NCI-H187 (cell line): ENCODE measurements at places on chromosomes 7 and 10.

GRCh38 chr10:98302741-98303365, 34.9 kb upstream of the LOXL4 start:
- no peak for DNase-seq

- DNase-seq = no peak
Observed at GRCh38 chr7:36638586-36639263, 85.6 kb downstream of the AOAH start.

DNA sequence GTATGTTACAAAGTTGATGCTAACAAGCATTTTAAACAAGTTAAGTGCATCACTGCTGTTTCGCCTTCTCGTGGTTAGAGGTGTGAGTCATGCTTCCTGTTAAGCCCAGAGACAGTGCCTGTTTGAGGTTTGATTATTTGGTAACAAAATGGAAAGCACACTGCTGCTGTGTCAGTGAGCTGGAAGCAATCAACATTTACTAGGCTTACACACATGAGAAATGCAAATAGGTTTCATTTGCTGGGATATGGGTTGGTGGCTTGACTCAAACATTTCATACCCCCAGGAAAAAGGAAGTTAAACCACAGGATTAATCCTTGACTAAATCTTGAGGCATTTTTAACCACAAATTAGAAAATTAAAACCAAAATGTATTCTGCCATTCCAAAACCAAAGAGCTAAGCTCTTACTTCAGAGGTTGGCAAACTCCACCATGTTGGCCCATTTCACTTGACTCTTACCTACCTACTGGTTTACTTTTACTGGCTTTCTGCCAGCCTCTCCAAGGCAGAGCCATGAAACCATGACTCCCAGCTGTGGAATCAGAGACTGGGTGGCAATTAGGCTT, 139.2 kb downstream of the ETV1 start:
- DNase-seq = no peak

GRCh38 chr10:124622158-124622557, 122.0 kb downstream of the FAM53B start:
- no peak for DNase-seq

- no peak for DNase-seq
Observed at GRCh38 chr7:21185653-21186265, 242.1 kb upstream of the SP4 start.

GRCh38 chr7:117555260-117555659, 75.4 kb downstream of the CFTR start:
- no peak for DNase-seq

GRCh38 chr10:15196021-15196834, 27.7 kb upstream of the NMT2 start:
- DNase-seq = no peak

DNA sequence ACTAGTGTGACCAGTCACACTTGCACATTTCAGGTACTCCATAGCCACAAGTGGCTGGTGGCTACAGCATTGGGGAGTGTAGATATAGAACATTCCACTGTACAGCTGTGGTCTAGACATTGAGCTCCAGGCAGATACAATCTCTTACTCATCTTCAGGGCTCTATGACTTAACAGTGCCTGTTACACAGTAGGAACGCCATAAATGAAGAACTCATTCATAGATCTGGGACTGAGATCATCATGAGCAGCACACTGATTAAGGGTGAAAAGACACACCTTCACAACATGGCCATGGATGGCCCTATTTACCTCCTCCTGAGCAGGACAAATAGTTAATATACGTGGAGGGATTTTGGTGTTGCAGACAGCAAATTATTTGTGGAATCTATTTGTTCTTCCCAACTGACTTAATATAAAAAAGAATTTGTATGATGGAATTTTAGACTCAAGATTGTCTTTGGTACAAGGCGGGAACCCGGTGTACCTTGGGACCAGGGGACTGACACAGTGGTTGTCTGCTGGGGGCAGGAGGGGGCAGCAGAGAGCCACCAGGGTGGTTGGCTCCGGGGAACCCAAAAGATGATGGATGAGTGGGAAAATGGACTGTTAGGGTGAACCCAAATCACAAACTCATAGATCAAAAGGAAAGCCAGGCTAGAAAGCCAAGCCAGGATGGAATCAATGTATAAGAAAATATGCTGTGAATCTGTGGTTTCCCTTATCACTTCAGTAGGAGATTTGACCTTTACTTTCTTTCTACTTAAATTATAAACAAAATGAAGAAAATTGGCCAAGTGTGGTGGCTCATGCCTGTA, 24.3 kb upstream of the CPA2 start:
- peak; percentile 78 for DNase-seq

DNA sequence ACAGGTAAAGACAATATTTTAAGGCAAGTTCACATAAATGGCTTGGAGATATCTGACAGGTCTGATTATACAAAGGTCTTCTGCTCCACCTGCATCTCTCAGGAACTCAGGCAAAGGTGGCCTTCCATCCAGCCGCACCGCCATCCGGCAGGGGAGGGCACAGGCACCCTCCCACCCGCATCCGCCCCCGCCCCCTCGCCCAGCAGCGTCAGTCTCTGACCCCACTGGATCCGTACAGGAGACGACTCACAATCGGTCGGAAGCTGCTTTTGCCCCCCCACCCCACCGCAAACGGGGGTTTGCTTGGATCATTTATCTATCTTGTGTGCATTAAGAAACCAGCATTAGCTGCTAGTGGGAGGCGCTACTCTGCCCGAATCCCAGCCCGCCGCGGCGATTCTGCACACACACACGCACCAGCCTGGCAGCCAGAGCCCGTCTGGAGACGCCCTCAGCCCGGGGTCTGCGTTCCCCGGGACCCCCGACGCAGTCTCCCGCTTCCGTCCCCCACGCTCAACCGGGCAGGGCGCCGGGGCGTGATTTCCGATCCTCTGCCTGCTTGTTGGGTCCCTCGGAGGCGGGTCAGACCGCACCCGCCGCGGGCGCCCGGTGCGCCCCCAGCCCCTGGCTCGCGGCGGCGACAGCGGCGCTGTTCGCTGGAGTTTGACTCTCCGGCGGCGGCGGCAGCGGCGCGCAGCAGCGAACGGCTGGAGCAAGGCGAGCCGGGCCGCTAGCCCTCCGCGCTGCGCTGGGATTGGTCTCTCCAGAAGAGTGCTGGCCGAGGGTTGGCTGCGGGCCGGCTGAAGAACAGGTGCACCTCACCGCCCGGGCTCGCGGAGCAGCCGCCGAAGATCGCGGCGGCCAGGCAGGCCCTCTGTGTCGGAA, 820 bp upstream of the NRG3 start:
- DNase-seq = no peak

DNA sequence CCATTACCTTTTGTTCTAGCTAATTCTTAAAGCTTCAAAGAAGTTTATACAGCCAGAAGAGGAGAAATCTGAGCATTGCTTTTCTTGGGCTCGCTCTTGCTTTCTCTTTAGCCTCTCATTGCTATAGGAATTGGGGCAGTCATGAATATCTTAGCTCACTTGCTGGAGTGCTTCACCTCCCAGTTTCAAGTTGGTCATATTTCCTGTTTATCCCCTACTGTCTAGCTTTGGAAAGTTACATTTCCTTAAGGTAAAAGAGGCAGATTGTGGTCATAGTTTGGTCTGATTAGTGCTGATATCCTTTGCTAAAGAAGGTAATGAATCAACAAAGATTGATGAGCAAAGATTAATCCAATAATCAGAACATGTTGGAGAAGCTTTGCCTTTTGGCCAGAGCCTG, 77.7 kb upstream of the GLI3 start:
- no peak for DNase-seq
